HFFc6 (cell line): ENCODE measurements at places on chromosomes 11 and 22. TPM values are rescaled to one million over a fixed set of nuclear protein-coding genes. Genes with fewer than 3 reads are reported as not detected.

Gene MAP6
- total RNA-seq = 0.53 to 3.9 TPM (median 2.3 TPM) in 3 replicates

DNA sequence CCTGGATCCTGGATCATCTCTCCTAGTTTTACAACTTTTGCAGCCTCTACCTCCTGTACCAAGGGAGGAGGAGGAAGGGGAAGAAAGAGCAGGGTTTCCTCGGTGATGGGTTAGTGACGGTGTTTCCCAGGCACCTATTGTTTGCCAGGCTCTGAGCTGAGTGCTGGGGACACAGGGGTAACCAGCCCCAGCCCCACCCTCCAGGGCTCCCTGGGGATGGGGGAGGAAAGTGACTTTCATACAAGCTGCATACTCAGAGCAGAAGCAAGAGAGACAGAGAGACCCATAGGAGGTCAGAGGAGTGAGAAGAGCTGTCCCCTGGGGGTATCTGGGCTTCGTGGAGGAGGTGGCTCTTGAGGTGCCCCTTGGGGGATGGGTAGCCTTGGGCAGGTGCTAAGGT is 89.4 kb upstream of the THY1 start:
- H3K27ac ChIP-seq = no peak overlapping the region
- peaks cover 19% of the 10 kb centered on the region for H3K4me1 ChIP-seq
- no peaks in the 10 kb centered on the region for H3K36me3 ChIP-seq

GRCh38 chr22:35053060-35053835 is 12.7 kb upstream of the ISX start:
- H3K27me3 ChIP-seq = no peaks in the 10 kb centered on the region; the same call in 1 of the 2 replicates
- H3K36me3 ChIP-seq = no peaks in the 10 kb centered on the region
- no peak overlapping the region for H3K27ac ChIP-seq
- DNase-seq = no peak
- H3K4me1 ChIP-seq = no peaks in the 10 kb centered on the region

Gene C1QTNF5
- total RNA-seq = 7.7 to 16.1 TPM (median 15.5 TPM) in 3 replicates

- H3K4me3 ChIP-seq = no peak overlapping the region
- peaks cover 23% of the 10 kb centered on the region for H3K27me3 ChIP-seq
- H3K27ac ChIP-seq = no peak overlapping the region
- no peak for DNase-seq
- peaks cover 18% of the 10 kb centered on the region for H3K4me1 ChIP-seq
These were observed 15.9 kb downstream of the TRIM29 start for GRCh38 chr11:120121914-120122473.

GRCh38 chr22:42041784-42042183 is 28.8 kb downstream of the NAGA start:
- no peak for DNase-seq
- H3K4me1 ChIP-seq = peaks cover under 1% of the 10 kb centered on the region
- H3K27me3 ChIP-seq = peaks cover 9% of the 10 kb centered on the region
- H3K4me3 ChIP-seq = no peak overlapping the region

Gene MRGPRX4
- not detected in 3 replicates for total RNA-seq

DNA sequence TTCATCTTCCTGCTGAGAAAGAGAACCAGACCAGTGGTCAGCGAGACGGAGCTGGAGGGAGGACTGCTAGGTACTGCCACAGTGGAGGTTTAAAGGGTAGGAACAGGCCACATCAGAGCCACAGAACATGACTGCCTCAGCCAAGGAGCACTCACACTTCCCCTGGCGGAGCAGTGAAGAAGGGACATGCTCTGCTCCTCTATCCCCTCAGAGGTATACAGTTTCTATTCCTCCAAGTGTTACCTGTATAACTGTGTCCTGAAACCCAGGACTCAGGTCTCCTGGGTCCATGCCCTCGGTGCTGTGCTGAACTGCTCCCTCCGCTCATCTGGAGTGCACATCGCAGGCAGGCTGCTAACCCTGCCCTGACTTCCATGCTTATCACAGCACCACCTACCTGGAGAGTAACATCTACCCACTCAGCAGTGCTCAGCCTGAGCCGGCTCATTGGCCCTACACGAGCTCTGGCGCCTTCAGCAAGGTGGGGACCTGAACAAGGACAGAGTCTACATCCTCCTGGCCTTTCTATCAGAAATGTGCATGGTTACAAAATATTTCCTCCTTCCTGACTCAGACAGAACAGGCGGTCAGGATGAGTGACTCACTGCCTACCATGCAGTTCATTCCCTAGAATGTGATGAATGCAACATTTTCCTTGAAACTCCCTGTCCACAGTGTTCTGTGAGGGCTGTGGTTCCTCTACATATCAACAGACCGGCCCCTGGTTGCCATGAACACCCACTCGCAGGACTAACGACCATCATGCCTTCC is 52.9 kb downstream of the C11orf58 start:
- H3K36me3 ChIP-seq = no peaks in the 10 kb centered on the region
- peak overlapping the region; percentile 97 for H3K27ac ChIP-seq
- H3K27me3 ChIP-seq = peaks cover 3% of the 10 kb centered on the region
- DNase-seq = peak; percentile 92
